HS-5 (cell line): ENCODE measurements at places on chromosomes 5 and 9.

GRCh38 chr5:180988592-180988991 lies at the start of gene BTNL3:
TSS of gene BTNL3 (plus strand) at chr5:180988846. CDS start at chr5:180989029, 183 bp downstream.
- no peak for DNase-seq

DNA sequence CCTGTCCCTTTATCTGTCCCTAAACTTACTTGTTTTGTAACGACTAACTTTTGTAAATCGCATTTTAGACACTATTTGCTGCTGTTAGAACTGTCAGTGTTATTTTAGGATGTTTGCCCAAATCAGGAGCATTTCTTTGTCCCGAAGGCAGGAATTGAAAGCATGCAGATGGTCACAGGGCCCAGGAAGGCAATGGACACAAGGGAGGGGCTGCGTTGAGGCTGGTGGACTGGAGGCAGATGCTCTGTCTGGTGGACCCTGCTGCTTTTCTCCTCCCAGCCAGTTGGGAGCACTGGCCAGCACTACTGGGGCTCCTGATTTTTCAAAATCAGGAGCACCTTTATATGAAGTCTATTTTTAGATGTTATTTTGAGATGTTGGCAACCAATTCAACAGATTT lies 31.7 kb downstream of the DOCK2 start:
- DNase-seq, result no peak

- DNase-seq, result no peak
Observed at GRCh38 chr5:146301626-146302025, 37.0 kb upstream of the POU4F3 start.

GRCh38 chr9:127223810-127224177 lies 40.8 kb upstream of the GARNL3 start:
- DNase-seq, result no peak

DNA sequence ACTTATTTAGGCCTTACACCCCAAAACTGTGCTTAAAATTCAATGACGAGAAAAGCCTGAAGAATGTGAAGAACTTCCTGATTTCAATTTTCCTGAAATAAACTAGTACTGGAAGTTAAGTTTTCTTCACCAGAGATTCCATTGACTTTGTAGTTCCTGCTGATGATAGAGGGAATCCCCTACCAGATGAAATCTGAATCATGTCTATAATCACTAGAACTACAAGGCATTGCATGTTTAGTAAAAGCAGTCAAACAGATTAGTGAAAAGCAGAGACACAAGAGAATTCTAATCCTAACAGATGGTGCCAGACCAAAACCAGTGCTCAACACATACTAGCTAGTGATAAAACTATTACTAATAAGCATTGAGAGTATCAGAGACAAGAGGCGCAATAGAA lies 130.0 kb downstream of the PDE4D start:
- no peak for DNase-seq

DNA sequence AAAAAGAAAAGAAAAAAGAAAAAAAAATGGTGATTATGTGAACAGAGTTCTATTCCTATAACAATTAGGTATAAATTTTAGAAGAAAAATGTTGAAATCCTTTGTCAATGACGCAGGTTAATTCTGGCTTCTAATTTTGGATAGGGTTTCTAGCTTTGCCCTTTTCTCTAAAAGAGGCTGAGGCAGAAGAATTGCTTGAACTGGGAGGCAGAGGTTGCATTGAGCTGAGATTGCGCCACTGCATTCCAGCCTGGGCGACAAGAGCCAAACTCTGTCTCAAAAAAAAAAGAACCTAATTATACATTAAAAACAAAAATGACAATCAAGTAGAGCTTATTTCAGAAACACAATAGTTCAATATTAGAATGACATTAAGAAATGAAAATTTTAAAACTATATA lies 2.9 kb downstream of the STXBP1 start:
- no peak for DNase-seq

- DNase-seq, result no peak
Observed at GRCh38 chr9:84187090-84187489, 153.5 kb downstream of the SLC28A3 start.

GRCh38 chr9:2208465-2208864 lies 193.3 kb downstream of the SMARCA2 start:
- no peak for DNase-seq

- no peak for DNase-seq
Observed at GRCh38 chr9:97903177-97903576, 19.1 kb downstream of the TRMO start.

- DNase-seq, result no peak
Observed at GRCh38 chr9:116163293-116164055, 9.9 kb downstream of the PAPPA start.

GRCh38 chr5:95620870-95621838 lies 1.3 kb downstream of the GPR150 start:
- no peak for DNase-seq

DNA sequence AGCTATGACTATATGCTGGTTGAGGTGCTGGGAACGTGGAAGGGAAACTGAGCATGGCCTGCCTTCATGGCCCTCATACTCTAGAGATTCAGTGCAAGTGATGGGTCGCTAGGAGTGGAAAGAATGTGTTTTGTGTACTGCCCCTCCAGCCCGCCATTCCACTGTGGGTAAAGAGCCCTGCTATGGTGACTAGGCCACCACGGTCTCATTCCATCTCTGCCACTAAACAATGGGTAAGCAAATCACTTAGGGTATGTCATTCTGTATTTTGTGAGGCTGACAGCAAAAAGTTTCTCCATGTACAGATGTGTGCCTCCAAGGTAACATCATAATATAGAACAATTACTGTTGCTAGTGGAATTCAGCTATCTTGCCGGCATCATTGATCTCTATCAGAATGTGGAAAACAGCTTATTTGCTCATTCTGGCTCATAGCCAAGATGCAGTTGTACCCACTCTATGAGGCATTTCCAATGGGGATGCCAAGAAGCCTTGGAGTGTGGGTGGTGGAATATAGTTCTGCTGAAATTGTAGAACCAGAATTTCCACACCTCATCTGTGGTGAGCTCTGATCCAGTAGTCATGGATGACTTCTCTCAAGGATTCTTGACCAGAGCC lies 12.5 kb downstream of the SMARCA2 start:
- DNase-seq, result no peak

DNA sequence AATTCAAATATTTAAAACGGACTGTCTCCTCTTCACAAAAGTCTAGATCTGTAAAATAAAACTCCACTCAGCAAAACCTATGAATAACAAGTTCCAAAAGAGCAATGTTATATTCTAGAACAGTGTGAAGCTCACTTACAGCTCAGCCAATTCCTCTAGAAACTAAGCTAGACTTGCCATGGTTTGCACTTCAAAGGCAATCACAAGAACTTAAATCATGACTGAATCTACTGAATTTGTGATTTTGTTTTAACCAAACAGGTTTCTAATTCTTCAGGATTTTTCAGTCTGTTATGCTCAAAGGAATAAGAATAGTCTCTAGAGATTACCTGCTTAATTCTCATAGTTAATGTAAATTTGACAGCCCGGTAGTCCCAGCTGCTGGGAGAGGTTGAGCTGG lies 1.4 kb upstream of the PKD2L2 start:
- no peak for DNase-seq

DNA sequence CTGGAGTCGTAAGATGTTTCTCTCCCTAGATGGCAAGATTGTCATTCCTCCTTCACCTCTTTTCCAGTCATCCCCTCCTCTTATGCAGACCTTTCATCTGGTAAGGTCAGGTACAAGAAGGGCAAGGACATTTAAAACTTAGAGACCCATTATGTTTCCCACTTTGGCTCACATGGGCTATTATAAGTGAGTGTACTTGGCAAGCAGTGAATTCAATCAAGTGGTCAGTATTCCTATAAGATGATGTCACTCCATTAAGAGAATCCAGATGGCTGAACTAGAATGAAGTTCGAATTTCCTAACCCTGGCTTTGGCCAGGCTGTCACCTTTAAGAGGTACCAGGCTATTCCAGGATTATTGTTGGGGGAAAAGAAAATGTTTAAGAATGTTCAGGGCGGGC lies 32.2 kb downstream of the ZNF131 start:
- DNase-seq, result peak; percentile 63

- DNase-seq, result no peak
Observed at GRCh38 chr9:2497666-2498400, 123.8 kb upstream of the VLDLR start.

DNA sequence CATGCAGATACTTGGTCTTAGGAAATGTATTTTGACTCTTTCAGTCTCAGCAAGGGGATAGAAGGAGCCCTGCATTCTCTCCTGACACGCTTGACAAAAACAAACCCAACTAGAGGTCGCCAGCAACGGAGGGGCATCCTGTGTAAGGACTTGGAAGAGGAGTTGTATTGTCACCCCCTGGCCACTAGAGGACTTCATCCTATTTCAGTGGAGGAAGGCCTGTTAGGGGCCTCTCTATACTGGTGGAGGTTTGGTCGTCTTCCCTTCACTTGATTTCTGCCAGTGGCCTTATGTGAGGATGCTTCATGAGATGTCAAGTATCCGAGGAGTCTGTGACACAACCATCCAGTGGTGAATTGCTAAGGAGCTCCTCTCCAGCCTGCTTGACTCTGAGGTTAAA lies 122.8 kb upstream of the STC2 start:
- no peak for DNase-seq

- peak; percentile 87 for DNase-seq
Observed at GRCh38 chr9:16030528-16031185, 477.8 kb downstream of the CCDC171 start.

DNA sequence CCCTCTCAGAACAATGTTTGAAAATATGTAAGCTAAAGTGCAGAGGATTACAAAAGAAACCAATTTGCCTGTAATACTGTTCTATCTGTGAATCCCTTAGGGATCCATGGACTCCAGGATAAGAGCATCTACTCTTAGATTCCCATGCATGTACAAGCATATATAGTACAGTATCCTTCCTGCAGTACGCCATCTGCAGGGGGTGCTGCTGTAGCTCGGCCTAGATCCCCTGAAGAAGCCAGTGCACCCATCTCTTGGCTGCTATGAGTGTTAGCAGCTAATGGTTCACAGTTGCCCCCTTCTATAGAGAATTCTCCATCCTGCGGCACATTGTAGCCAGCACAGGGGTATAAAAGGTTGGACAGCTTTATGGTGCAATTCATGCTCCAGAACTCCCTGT lies 61.8 kb upstream of the SLC30A5 start:
- no peak for DNase-seq

- DNase-seq, result no peak
Observed at GRCh38 chr5:168972731-168973130, 328.2 kb downstream of the SLIT3 start.

- DNase-seq, result no peak
Observed at GRCh38 chr9:82180711-82181110, 192.1 kb downstream of the SPATA31D1 start.

GRCh38 chr5:181170996-181171395 lies 23.6 kb downstream of the OR2V2 start:
- no peak for DNase-seq

DNA sequence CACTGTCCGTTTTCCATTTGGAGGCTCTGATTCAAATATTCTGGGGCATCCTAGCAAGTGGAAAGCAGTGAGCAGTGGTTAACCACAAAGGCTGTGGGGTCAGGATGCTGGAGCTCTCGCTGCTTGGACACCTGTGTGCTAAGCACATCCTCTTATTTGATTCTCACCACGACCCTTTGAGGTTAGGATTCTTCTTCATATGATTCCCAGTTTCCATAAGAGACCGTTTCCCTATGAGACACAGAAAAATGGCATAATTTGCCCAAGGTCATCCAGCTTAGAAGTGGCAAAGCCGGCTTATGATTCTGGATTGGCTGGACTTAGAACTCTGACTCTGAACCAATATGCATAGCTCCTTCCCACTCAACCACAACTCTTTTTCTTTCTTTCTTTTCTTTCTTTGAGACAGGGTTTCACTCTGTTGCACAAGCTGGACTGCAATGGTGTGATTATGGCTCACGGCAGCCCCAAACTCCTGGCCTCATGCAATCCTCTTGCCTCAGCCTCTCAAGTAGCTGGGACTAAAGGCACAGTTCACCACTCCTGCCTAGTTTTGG lies 207.7 kb downstream of the TTLL11 start:
- DNase-seq, result no peak

DNA sequence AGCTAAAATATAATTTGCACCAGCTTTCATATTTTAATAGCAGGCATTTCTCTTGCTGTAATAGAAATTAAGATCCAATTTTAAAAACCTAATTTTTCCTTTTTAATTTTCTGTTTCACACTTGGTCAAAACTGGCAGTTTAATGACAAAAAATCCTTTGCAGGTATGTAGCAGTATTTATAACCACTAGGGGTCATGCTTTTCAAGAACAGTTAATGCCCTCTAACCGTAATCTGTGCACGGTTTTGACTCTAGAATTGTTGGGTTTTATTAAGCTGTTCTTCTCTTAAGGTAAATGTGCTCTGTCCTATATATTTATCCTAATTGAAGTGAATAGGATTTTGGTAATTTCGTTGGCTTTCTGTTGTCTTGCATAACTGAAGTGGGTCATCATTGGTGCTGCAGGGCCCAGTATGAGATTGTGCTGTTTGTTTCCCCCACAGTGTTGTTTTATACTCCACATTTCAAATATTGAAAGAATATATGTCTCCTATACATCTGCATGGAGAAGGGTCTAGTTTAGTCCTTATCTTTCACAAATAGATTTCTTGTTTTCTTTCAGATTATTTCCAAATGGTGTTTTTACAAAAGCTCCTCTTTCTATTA lies 107.4 kb downstream of the SCAMP1 start:
- DNase-seq, result no peak

DNA sequence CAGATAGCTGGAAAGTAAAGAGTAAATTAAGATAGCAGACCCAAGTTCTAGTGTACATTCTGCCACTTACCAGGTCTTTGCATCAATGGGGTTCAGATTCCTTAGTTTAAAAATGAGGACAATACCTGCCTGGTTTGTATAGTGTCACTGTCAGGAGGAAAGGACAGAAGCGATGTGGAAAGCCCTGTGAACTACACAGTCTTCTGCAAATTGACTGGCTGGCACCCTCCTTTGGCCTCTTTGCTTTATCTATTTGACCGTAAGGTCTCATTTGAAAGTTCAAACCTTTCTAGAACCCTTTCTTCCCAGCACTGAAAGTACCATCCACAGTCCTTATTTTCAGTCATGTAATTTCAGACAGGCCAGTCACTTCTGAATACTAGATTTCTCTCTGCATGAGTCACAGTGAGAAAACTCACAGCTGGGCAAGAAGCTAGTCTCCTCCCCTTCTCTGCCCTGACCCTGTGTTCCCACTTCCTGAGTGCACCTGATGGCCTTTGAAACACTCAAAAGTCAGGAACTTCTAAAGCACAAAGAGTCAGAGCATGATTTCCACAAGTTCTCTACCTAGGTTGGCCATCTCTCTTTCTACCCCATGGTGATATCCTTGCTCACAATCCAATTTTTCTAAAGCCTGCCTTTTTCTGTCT lies 91.3 kb upstream of the RASEF start:
- peak; percentile 35 for DNase-seq

- DNase-seq, result no peak
Observed at GRCh38 chr5:155554500-155554899, 540.9 kb downstream of the KIF4B start.

GRCh38 chr5:72474046-72474500 lies 33.1 kb downstream of the ZNF366 start:
- DNase-seq, result no peak

GRCh38 chr5:155926766-155927165 lies 400.2 kb upstream of the SGCD start:
- no peak for DNase-seq

DNA sequence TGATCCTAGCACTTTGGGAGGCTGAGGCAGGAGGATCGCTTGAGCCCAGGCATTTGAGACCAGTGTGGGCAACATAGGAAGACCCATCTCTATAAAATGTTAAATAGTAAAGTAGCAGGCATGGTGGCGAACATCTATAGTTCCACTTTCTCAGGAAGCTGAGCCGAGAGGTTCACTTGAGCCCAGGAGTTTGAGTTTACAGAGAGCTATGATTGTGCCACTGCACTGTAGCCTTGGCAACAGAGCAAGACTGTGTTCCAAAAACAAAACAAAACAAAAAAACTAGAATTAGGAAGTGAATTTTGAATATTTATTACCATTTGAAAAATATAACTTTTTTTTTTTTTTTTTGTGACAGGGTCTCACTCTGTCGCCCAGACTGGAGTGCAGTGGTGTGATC lies 26.8 kb upstream of the PAX5 start:
- no peak for DNase-seq
